HS-5 (cell line): ENCODE measurements at places on chromosomes 4 and X.
A peak's percentile ranks its signal among the peaks of the same experiment; 100 is the strongest.

GRCh38 chr4:77154761-77155499 lies 2.1 kb upstream of the CCNG2 start:
- no peak for DNase-seq

- DNase-seq, result peak; percentile 13
These were observed 261.8 kb downstream of the DHX15 start for GRCh38 chr4:24322511-24322910.

GRCh38 chr4:86565651-86566050 lies 28.5 kb upstream of the PTPN13 start:
- DNase-seq, result no peak

GRCh38 chr4:122728856-122729255 lies 3.6 kb upstream of the BBS12 start:
- DNase-seq, result no peak

- DNase-seq, result no peak
These were observed 19.1 kb upstream of the DDX3X start for GRCh38 chrX:41314881-41315280.
